Stimulated activated CD4-positive, alpha-beta T cell treated with anti-CD3 and anti-CD28 coated beads, Interleukin-4, amount 100 ng/mL, for 48 hours (primary cell): ENCODE measurements at places on chromosomes 5 and 9.

DNA sequence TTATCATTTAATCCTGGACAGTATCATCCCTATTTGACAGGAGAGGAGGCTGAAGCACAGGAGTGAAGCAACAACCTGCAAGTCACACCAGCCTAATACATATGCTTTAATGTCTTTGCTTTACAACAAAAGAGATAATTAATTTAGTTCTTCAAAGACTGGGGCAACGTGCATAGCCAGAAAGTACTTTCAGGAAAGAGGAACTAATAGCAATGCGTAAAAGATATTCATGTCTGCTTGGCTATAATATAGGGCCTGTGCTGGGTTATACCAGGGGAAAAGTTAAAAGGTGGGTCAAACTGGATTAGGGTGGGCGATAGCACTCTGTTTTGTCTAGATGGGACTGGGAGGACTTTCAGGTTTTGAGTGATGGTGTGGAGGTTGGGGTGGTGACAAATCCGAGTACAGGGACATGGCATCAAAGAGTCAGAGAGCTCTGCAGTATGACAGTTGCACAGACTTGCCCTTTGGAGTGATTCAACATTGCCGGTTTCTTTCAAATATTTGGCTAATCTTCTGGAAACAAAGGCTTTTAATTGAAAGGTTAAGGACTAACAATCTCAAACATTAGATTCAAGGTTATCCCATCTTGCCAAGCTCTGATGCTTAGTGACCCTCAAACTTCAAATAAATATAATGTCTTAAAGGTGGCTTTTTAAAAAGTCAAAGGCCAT is 11.9 kb downstream of the DAB2 start:
- no peak for DNase-seq

DNA sequence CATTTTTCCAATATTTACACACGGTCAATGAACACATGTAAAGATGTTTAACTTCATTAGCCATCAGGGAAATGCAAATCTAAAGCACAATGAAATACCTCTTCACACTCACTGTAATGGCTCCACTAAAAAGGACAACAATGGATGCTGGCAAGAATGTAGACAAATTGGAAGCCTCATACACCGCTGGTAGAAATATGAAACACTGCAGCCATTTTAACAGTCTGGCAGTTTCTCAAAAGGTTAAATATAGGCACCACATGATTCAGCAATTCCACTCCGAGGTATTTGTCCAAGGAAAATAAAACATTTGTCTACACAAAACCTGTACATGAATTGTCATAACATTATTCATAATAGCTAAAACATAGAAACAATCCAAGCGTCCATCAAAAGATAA is 20.0 kb downstream of the RNF145 start:
- DNase-seq, result no peak

- DNase-seq, result no peak
Observed at GRCh38 chr5:166505544-166505943, 1785.9 kb upstream of the WWC1 start.

GRCh38 chr9:35557320-35557719 is 47.7 kb upstream of the TESK1 start:
- DNase-seq, result no peak

GRCh38 chr5:170408877-170409660 is 19.9 kb upstream of the KCNMB1 start:
- DNase-seq, result no peak
